ENCODE measurements at places on chromosomes 1 and 21.

- no peak for DNase-seq
Observed at GRCh38 chr1:80143361-80143760, 1136.8 kb upstream of the ADGRL4 start.

DNA sequence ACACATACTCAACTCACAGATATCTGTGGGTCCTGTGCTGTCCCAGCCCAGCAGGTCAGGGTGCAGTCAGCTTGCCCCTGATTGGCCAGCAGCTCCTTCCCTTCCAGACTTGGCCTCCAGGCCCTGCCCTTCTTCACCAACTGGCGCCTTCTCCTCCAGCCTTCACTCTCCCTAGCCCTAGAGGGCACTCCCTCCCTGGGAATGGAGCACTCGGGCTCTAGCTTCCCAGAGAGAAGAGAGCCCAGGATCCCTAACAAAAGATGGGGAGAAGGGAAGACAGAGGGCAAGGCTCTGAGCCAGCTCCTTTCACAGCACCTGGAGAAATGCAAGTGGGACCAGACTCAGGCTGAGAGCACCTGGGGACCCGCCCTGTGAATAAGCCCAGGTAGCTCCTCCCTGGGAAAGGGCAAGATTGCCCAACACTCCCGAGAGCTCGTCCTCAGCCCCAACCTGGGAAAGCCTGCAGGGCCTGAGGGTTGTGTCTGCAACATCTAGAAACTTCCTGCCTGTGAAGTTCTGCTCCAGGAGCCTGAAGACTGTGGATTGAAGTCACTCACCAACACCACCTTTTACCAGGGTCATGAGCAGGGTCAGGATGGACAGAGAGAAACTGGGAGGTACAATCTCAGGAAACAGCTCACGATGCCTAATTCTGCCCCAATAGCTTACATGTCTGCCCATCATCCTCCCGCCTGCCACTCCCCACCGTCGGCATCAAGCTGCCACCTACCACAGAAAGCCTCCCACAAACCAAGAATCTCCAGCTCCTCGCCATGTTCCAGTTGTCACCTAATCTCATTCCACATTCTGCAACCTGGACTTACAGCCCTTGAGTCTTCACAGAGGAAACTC is at the start of gene PGLYRP4:
Gene PGLYRP4, minus strand, starts transcription at position 331 of the 852 bp plus-strand sequence. CDS start 909 bp downstream, outside the sequence.
- DNase-seq: no peak

GRCh38 chr1:51551081-51551480 is 32.0 kb upstream of the EPS15 start:
- no peak for DNase-seq

- DNase-seq: no peak
Observed at GRCh38 chr1:227305894-227306626, 12.2 kb downstream of the CDC42BPA start.

- no peak for DNase-seq
Observed at GRCh38 chr1:202561726-202562443, 148.4 kb downstream of the SYT2 start.

DNA sequence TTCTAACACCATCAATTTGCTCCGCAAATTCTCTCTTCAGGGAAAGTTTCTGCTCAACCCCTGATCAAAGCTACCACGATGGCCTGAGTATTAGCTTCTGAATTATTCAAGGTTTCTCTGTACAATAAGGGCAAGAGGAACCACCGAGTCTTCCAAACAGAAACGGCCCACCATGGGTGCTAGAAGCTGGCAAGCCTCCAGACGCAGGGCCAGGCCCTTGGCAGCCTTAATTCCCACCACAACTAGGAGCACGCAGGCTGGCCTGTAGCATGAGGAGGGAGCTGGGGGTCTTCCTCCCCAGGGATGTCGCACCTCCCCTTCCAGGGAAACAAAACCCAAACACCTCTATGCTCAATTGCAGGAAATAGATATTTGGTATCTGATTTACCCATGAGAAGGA is 11.1 kb downstream of the RSPH1 start:
- DNase-seq: no peak

- DNase-seq: no peak
Observed at GRCh38 chr21:45099571-45099970, 25.2 kb downstream of the ADARB1 start.

DNA sequence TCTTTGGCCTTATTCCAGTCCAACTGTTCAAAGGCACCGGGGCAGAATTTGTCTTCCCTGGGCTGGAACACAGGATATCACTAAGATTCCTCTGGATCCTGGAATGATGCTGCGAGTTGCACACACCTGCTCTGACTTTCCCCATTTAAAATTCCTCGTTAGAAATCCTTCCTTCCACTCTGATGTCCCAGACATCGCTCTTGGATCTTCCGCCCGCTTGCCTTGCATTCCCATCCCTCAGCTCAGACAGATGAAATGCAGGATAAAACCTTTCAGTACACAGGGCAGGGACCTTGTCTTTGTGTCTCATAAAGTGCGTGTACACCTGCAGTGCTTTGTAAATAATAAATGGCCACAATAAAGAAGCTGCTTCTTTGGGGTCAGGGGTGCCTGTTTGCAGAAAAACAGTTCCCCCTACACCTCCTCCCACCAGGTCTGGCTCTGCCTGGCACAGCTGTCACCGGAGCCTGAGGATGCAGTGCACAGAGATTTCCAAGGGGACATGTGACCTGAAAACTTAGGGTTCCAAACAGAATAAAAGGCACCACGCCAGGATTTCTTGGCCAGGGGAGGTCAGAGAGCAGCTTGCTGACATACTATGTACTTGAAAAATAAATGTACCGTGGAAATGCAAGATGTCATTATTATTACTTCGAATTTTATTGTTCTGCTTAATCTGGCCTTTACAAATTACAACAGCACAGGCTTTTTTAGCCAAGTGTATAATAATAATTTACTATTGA is 62.9 kb upstream of the SYT6 start:
- DNase-seq: no peak

GRCh38 chr1:75170981-75171380 is 36.8 kb downstream of the LHX8 start:
- no peak for DNase-seq

DNA sequence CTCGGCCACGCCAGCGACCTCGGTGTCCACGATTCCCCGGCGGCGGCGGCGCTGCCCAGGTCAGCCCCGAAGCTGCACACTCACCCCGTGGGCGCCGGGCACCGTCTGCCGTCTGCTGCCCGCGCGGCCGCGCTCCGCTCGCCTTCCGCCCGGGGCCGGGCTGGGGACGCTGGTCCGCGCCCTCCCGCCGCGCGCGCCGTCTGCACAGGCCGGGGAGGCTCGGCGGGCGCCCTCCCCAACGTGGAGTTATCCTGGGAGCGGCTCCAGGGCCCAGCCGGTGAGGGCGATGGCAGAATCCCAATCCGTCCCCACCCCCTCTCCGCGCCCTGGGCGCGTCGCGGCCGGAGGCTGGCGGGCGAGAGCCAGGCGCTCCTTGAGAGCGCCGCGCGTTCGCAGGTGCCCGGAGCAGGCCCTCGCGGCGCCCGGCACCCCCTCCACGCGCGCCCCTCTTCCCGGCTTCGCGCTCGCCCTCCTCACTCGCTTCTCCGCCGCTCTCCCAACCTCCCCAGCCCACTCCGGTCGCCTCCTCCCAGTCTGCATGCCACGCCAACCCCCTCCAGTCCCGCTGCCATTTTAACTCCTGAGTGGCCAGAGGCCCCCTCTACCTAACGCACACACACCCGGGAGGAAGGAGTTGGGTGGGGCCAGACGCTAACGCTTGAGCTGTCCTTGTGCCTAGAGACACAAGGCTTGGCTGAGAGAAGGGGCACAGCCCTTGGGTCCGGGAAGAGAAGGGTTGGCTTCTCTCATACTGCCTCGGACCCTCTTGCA is at the start of gene LRRN2:
Gene LRRN2, minus strand, starts transcription at position 503 of the 771 bp plus-strand sequence. CDS start 65,746 bp downstream, outside the sequence.
- no peak for DNase-seq

GRCh38 chr1:101128211-101128727 is 102.7 kb upstream of the DPH5 start:
- DNase-seq: no peak

- DNase-seq: no peak
Observed at GRCh38 chr1:118322331-118322730, 137.3 kb upstream of the SPAG17 start.

- DNase-seq: no peak
Observed at GRCh38 chr1:202323731-202324130, 18.0 kb downstream of the UBE2T start.

DNA sequence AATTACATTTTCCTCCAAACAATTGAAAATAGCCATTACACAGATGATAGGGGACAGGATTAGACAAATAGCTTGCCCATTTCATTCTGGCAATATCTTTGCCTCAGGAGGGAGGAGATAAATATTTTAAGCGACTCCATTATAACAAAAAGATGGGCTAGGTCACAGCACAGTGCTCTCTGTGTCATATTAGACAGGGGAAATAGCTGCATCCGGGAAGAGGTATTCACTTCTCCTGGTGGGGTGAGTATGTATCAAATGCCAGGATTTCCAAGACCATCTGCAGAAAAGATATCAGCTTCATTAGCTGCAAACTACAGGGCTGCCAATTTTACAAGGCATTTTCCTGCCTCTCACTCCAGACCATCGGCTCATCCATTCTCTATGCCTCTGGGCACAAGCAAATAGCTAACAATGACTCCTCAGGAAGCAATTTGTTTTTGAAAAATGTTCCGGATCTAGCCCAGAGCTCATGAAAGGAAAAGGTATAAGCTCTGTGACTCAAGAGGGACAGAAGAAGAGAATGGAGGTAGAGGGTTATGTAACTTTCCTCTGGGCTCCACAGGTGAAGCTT is 41.9 kb upstream of the ANGPTL7 start:
- DNase-seq: no peak

DNA sequence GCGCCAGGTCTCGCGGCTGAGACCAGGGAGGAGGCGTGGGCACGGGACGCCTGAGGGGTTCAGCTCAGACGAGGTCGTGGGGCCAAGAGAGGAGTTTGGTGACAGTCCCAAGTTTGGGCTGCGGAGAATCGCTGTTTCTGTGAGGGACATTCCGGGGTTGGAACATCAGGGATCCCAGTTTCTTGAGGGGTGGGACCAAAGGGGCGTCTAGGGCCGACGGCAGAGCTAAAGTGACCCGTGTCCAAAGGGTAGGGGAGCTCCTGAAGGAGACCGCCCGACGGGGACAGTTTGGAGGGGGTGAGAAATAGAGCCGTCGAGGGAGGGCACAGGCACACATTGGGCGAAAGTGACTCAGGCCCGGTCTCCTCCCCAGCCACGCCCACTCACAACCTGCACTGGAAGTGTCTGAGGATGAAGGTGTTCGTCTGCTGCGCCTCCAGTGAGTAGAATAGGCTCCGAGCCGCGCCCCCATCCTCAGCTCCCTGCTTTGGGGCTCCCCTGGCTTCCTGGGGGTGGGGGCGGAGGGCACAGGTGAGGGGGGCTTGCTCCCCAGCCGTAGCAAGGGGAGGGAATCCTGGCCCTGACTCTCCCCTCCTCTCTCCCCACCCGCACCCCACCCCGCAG is 7.0 kb downstream of the EFNA3 start:
- no peak for DNase-seq

GRCh38 chr1:42934541-42935312 is 23.9 kb downstream of the SLC2A1 start:
- no peak for DNase-seq

- no peak for DNase-seq
Observed at GRCh38 chr1:203937678-203938330, 76.4 kb downstream of the SNRPE start.

- DNase-seq: no peak
Observed at GRCh38 chr1:216075339-216075738, 347.9 kb downstream of the USH2A start.

Data from AG04449 (cell line).